AG04449 (cell line): ENCODE measurements at places on chromosomes 3 and 15.
A peak's percentile ranks its signal among the peaks of the same experiment; 100 is the strongest.

GRCh38 chr3:72082776-72083462, 298.0 kb upstream of the PROK2 start:
- no peak for DNase-seq

DNA sequence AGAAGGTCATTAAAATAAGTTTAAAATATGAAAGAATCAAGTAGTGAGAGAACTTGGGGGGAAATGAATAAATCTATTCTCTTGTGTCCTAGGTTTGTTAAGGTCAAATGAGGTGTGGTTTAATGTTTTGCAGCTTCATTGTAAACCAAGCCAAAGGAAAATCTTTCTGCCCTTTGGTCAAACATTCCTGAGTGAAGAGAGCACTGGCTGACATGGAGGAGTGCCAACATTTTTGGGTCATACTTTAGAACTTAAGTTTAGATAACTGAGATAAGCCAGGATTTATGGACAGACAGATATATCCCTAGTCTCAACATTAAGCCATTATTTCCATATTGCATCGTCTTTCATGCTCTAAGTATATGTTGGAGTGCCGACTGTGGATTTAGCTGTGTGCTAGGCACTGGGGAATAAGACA, 66.4 kb downstream of the PTPRG start:
- peak; percentile 80 for DNase-seq

DNA sequence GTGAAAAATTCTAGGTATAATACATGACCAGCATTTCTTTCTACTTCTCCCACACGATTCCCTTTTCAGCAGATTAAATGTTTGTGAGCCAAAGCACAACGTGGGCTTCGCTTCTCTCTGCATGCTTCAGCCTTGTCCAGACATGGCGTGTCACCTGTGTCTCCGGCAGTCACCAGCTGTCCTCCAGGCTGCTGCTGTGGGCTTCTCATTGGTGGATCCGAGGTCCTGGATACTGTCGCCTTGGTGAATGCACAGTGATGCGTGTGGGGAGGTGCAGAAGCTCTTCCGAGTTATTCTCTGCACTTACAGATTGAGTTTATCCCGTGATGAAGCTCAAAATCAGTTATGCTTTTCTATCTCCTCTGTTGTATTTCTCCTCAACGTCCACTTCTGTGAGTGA, 23.0 kb upstream of the GOLGA8J start:
- DNase-seq: no peak

DNA sequence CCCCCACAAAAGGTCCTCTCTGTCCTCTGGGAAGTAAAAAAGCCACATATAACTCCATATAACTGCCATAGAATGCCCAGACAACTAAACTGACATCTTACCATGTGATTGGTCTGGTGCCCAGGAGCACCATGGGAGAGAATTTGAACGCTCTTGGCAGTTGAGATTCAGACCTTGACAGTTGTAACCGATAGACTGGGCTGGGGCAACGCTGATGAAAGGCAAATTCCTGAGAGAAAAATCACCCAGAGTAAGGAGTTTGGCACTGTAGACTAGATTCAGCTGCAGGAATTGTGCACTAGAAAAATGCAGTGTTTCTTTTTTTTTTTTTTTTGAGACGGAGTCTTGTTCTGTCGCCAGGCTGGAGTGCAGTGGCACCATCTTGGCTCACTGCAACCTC, 240.5 kb downstream of the SOX2 start:
- no peak for DNase-seq

- DNase-seq: peak; percentile 55
These were observed 39.7 kb upstream of the PYGO1 start for GRCh38 chr15:55627730-55628368.

DNA sequence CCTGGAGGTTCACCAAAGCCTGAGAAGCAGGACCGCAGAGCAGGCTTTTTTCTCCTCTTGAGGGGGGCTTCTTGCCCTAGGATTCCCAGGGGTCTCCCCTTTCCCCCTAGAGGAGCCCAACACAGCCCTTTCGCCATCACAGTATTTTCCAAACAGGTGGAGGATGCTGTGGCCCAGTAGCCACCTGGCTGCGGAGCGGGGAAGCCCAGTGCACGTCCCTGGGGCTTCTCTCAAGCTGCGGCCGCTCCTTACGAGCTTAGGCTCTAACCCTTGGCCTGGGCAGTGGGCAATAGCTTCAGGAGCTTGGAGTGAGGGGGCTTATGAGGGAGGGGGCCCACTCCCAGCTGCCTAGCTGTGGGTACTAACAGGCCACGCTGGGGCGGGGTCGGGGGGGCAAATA, 11.6 kb upstream of the DLL4 start:
- no peak for DNase-seq

DNA sequence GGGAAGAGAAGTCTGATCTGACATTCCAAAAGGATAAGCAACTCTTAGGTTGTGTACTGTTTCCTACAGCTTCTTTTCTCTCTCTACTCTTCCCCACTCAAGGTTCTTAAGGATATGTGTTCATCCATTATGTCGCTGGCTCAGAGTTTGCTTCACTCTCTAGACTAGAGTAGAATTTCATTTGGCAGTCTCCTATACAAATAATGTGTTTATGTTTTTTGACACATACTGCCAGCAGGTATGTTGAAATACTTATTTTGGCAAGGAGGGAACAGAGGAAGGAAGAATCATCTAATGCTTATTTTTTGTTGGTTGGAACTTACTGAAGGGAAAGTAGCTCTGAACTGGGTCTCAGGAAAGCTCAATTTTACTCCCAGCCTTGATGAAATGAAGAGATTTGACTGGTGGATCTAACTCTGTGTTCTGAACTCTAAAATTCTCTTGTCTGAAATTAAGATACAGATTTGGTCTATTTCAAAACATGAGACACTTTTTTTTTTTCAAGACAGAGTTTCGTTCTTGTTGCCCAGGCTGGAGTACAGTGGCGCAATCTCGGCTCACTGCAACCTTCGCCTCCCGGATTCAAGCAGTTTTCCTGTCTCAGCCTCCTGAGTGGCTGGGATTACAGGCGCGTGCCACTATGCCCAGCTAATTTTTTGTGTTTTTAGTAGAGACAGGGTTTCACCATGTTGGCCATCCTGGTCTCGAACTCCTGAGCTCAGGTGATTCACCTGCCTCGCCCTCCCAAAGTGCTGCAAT, 7.6 kb upstream of the EMC3 start:
- DNase-seq: no peak

DNA sequence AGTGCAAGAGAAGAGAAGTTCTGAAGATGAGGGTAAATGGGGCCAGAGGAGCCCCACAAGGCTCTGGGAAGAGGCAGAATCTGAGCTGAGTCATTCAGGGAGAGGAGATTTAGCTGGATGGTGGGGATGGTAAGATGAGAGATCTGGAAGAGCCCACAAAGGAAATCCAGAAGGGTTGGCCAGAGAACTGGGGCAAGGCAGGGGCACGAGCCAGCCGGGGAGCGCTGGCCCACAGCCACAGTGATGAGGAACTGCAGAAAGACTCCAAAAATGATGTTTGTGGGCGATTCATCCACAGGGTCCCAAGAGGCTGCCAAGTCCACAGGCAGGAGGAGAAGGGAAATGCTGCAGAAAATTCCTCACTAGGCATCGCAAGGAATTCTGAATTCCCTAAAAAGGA, 75.9 kb upstream of the ATP2B2 start:
- DNase-seq: peak; percentile 29

DNA sequence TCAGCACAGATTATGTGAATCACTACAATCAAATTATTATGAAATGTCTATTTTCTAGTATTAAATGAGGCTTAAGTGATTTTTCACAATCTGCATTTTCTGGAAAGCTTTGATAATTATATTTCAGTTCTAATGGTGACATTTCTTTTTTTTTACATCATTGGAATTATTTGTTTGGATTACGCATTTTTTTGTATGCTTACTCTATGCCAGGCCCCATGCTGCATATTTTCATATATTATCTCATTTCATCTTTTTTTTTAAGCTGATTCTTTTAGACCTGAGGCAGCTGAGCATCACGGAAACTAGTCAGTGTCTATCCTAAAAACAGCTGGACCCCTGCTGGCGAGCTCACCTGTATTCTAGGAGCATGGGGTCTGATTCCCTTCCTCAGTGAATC, 31.1 kb downstream of the SLCO3A1 start:
- no peak for DNase-seq

GRCh38 chr15:59567324-59567723, 44.3 kb upstream of the GCNT3 start:
- no peak for DNase-seq

DNA sequence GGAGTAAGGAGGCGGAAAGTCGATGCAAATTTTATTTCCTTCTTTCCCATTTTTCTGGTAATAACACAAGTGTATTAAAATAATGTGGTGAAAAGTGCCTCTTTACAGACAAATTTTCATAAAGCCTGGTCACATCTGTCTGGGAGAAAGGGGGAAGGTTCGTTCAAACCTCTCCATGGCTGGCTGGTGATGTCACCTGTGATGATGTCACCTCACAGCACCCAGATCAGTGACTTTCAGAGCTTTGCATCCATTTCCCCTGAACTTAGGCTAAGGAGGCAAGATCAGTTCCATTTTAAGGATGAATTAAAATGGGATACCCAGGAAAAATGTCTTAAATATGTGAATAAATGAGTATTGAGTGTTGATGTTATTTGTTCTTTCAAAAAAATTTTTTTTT, 34.1 kb downstream of the ATP10A start:
- DNase-seq: no peak

- no peak for DNase-seq
These were observed 10.4 kb downstream of the WDR48 start for GRCh38 chr3:39062180-39062579.

DNA sequence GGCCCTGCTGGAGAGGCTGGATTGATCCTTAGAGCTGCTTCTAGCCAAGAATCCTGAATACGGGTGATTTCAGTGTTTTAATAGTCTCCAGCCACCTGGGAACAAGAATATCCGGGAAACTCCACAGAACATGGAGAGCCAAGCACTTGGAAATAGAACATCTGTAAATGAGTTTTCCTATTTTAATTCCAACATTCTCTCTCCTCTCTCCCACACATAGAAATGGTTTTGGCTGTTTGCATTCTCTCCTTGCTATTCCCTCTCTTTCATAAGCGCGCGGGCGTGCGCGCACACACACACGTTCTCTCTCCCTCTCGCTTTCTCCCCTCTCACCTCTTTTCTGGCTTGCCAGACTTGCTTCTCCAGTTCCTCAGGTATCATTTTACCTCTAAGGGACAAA, 50.6 kb downstream of the GADL1 start:
- DNase-seq: no peak

DNA sequence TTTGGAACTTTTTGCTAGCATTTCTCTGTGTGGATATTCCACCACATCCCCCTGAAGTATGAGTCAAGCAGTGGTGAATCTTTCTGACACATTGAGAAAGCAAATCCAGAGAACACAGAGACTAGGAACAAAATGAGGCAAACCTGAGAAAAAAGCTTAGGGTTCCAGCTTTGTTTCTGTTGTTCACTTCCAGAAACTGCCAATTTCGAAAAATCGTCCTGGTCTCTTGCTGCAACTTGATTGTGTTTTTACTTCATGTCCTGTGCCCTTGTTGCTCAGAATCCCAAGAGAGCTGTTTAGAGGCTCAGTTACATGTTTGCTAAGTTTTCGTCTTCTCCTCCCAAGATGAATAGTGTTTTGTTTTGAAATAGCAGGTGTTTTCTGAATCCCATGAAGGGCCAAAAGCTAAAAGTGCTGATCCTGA, 13.7 kb downstream of the MAP2K1 start:
- DNase-seq: no peak

DNA sequence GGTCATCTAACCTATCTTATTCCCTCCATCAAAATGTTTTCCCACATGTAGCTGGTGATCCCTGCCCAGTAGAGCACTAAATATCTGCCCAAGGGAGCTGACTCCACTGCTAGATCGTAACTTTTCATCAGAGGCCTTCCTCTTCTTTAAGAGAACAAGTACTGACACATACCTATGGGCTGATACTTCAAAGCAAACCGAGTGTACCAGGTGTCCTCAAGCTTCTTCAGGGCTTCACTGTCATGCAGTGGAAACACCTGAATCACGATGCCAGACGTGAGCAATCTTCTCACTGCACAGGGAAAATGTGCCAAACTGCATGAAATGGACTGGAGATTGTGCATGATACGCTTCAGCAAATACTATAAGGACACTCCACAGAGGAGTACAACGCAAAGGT, 41.6 kb downstream of the ANO10 start:
- no peak for DNase-seq

DNA sequence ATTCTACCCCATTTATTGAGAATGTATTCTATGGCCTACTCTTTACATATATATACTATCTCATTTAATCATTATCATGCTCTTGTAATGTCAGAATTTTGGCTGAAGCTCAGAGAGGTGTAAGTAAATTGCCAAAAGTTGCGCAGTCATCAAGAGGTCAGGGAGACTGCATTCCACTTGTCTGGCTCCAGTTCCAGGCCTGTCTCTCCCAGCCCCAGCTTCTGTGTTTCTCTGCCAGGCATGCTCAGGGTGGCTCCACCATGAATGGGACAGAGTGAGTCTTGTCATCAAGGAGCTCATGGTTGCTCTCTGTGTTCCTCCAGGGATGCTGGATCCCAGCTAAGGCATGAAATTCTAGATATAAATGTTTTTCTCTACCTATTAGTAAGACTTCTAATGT, 635.1 kb upstream of the MDFIC2 start:
- no peak for DNase-seq

- no peak for DNase-seq
These were observed 18.9 kb downstream of the MELTF start for GRCh38 chr3:197010556-197011351.

GRCh38 chr3:139764936-139765335, 87.2 kb upstream of the NMNAT3 start:
- DNase-seq: peak; percentile 66

DNA sequence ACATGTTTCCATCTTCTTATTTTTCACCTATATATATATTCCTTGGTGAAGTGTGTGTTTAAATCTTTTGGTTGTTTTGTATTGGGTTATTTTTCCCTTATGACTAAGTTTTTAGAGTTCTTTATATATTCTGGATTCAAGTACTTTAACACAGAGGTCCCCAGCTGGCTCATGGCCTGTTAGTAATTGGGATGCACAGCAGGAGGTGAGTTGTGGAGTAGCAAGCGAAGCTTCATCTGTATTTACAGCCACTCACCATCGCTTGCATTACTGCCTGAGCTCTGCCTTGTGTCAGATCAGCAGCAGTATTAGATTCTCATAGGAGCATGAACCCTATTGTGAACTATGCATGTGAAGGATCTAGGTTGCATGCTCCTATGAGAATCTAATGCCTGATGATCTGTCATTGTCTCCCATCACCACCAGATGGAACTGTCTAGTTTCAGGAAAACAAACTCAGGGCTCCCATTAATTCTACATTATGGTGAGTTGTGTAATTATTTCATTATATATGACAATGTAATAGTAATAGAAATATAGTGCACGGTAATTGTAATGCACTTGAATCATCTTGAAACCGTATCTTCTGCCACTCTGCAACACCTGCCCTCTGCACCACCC, 151.6 kb downstream of the RSRC1 start:
- DNase-seq: no peak

GRCh38 chr3:142690613-142691012, 33.2 kb upstream of the TRPC1 start:
- DNase-seq: no peak

GRCh38 chr15:64305261-64305660, 50.7 kb downstream of the CSNK1G1 start:
- no peak for DNase-seq

DNA sequence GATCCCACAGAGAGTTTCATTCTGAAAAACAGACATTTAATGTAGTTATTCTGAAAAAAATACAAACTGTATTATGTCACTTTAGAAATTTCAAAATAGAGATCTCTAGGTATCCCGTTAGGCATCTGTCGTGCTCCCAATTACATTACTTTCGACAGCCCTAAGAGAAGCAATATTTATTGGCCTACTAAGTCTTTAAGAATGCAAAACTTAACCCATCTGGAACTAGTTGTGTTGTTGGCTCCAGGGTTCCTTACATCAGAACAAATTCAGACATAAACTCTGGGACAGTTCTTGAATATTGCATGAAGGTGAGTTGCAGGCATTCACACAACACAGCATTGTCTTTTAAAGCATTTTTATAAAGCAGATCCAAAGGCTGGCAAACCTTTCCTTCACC, 498.4 kb downstream of the FHIT start:
- DNase-seq: no peak
